ENCODE measurements at places on chromosomes 1 and 21. TPM values are rescaled to one million over a fixed set of nuclear protein-coding genes. Genes with fewer than 3 reads are reported as not detected.

GRCh38 chr1:152870831-152871730 is 7.0 kb upstream of the SMCP start:
- DNase-seq: no peak

DNA sequence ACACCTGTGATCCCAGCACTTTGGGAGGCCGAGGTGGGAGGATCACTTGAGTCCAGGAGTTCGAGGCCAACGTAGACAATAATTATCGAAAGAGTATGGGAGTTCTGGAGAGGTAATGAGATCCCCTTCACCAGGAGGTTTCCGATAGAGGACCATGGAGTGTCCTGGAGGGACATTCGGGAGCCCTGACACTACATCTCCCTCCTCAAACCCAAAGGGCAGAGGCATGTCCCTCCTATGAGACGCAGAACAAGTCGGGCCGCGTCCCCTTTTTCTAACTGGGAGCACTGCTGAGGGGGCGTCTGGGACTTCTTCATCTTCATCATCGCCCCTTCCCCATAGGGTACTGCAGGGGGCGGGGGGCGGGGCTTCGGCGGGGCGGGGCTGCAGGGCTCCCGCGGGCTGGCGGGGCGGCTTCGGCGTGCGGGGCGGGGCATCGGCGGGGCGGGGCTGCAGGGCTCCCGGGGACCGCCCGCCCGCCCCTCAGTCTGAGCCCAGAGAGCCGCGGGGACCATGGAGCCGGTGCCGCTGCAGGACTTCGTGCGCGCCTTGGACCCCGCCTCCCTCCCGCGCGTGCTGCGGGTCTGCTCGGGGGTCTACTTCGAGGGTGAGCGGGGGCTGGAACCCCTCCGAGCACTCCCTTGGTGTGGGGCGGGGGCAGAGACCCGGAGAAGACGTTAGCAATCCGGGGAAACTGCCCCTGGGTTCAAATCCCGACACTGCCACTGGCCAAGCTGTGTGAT is at the start of gene THEMIS2:
TSS of gene THEMIS2 (plus strand) at position 486 of the 743 bp plus-strand sequence. CDS start at position 514, 28 bp downstream.
- no peak for DNase-seq

Gene RRP1B
- 27.1 TPM for polyA plus RNA-seq

Gene S100A7A
- not detected for polyA plus RNA-seq

DNA sequence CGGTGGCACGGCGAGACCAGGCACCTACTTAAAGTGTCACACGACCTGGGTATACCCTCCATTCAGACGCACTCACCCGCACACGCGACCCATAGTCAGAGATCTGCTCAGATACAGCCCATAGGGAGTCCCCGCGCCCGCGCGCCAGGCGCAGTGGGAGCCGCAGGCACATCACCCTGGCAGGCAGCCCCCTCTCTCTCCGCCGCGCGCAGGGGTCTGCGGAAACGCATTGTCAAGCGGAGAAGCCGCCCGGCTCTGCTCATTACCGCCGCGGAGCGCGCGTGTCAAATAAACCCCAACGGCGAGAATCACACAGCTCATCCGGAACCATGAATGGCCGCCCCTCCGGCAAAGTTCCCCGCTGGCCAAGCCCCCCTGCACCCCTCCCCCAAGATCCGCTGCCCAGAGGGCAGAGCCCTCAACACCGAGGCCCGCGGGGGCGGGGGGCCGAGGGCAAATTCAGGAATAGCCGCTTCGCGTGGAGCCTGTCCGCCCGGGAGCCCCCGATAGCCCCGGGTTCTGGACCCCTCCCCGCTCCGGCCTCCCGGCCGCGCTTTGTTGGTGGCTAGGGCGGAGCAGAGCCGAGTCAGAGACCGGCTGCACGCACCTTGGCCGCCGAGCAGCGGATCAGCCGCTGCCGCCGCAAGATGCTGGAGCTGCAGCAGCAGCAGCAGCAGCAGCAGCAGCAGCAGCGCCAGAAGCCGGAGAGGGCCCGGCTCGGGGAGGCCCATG is 522 bp downstream of the LRP8 start:
- no peak for DNase-seq

DNA sequence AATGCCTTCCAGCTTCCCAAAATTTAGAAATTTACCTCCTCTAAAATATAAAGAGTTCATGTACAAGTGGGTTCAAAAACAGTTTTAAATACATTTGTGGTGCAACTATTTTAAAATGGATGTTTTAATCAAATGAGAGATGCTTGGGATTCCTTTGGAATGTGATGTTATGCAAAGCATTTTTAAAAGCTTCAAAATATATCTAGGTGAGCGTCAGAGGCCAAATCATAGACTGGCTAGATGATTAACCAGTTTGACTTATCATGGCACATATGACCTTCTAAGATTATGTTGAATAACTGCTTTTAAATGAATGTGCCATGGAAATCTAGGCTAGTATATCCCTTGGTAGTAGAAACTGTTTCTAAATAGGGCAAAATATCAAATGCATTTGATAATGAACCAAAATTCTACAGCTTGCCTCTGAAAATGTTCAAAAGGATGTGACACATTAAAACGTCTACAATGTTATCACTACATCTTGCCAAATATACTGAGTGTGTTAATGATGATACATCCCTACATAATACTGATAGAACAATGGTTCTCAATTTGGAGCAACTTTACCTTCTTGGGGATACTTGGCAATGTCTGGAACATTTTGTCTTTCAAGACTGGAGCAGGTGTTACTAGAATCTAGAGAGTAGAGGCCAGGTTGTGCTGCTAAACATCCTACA is 650.9 kb upstream of the ADGRL2 start:
- no peak for DNase-seq

- DNase-seq: no peak
Measured at GRCh38 chr21:37384416-37384815, 17.8 kb downstream of the DYRK1A start.

DNA sequence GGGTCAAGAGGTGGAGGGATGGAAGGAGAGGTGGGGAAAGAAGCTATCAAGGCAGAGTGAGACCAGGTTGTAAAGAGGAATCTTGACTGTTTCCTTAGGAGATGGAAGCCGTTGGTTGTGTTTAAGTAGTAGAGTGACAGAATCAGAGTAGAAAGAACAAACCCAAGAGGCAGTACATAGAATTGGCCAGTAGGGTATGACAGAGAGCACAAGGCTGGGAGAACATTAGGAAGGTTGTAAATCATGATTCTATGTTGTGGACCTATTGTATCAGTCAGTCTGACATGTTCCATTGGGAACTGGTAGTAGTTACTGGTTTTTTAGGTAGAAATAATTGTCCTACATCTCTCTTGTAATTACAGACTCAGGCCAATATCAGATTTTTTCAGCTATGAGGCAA is 486.9 kb upstream of the USP24 start:
- DNase-seq: no peak

DNA sequence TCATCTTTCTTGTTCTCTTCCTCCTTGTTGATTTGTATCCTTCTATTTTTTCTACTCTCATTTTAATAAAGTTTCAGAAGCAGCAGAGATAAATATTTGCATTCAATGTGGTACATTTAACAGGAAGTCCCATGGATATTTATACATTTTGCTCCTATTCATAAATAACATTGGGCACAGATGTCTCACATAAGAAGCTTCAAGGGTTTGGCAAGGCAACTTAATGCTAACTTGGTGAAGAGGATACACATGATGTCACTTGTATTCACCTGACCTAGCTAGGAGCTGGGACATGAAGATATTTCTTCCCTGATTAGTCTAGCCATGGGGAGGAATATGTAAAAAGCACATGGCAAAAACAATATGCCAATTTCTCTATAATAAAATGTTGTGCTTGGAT is 65.1 kb upstream of the DUSP10 start:
- no peak for DNase-seq

- DNase-seq: no peak
Measured at GRCh38 chr1:203046984-203047630, 20.8 kb downstream of the PPFIA4 start.

- no peak for DNase-seq
Measured at GRCh38 chr1:185322636-185323035, 5.6 kb upstream of the IVNS1ABP start.

- no peak for DNase-seq
Measured at GRCh38 chr1:167412072-167412471, 106.3 kb downstream of the CD247 start.

DNA sequence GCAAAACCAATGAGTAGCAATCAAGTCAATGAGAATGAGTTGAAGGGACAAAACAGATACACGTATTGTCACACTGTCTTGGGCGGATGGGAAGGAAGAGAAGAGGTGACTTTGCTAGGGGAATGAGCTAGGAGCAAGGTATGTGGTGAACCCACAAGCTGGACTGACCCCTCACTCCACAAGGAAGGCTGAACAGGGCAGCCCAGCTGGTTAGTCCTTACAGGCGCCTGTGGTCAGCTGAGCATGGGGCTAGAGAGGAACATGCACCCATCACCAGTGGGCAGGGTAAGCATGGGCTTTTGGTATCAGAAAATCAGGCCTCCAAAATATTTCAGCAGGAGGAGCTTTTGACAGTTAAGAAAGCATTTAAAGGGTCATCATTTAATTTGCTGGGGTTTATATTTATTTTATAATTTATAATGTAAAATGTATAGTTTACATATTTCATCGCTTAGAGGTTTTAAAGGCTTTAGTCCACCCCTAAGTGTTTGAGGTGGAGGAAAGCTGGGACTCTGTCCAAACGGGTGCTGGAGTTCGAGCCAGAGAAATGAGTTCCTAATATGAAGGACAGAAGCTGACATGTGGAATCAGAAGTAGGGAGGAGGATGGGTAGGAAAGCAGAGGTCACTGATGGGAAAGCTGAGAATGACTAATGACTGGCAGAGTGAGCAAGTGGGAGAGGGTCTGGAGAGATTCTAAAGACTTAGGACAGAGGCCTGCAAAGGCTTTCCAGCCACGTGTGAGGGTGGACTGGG is 22.0 kb upstream of the ACBD6 start:
- no peak for DNase-seq

DNA sequence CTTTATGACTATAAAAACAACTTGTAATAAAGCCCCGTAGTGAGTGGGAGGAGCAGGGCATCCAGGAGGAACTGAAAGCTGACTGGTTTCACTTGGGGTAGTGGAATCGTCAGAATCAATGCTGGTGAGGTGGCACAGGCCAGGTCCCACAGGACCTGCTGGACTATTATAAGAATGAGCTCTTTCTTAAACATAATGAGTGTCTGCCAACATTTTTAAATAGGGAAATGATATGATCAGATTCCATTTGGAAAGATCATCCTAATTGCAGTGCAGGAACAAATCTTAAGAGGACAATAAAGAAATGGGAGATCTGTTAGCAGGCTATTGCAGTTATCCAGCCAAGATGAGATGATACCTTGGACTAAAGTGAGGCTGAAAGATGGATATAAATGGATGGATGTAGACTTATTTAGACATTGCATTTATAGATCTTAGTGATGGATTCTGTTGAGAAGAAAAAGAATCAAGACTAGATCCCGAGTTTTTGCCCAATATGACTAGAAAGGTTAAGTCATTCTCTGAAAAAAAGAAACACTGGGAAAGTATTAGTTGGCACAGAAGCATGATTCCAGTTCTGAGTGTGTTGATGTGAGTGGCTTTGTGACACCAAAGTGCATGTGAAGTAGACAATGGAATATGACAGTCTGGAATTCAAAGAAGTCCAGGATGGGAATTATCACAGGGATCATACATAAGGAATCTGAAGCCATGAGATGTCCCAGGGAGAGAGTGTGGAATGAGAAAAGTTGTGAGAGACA is 153.3 kb upstream of the SGIP1 start:
- no peak for DNase-seq

Gene SYT2
- polyA plus RNA-seq: 2.1 TPM

Data from right lung (tissue), 10 donors.